ENCODE measurements at places on chromosomes 7 and 10.

DNA sequence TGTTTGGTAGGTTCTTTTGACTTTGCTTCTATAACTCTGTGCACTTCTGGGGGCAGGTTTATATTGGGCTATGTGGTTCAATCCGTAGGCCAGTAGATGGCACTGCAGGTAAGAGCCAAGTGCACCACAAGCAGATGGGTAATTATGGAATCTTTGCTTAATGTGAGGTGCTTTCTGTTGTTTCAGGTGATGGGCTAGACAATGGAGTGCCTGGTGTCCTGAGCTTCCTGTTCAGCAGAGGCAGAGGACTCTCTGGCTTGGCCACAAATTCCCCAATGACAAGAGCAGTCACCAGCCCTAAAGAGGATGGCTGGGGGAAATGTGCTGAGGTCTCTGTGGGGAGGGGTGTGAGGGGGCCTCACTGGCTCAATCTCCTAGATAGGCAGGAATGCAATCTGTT is 455.0 kb downstream of the CCSER2 start:
- DNase-seq = no peak
- H3K4me1 ChIP-seq = no peaks in the 10 kb centered on the region
- no peak overlapping the region for H3K27ac ChIP-seq
- H3K4me3 ChIP-seq = no peak overlapping the region
- no peaks in the 10 kb centered on the region for H3K27me3 ChIP-seq

DNA sequence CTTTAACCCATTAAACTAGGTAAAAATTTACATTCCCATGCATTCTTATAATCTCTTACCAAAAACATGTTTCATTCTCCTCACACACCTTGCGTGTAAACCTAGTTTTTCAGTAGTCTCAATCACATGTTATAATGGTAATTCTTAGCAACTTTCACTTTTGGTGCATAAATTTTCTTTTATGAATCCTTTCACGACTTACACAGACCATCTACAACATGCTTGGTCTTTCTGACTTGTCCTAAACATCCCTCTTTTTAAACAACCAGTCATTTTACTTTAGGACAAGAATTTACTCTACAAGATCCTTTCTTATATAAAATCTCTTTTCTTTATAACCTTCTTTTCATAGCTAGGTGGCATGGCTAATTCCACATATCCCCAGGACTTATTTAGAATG is 25.8 kb downstream of the FBXL13 start:
- H3K27me3 ChIP-seq = no peaks in the 10 kb centered on the region
- H3K4me1 ChIP-seq = no peaks in the 10 kb centered on the region
- no peak for DNase-seq
- no peak overlapping the region for H3K27ac ChIP-seq
- H3K4me3 ChIP-seq = no peak overlapping the region

DNA sequence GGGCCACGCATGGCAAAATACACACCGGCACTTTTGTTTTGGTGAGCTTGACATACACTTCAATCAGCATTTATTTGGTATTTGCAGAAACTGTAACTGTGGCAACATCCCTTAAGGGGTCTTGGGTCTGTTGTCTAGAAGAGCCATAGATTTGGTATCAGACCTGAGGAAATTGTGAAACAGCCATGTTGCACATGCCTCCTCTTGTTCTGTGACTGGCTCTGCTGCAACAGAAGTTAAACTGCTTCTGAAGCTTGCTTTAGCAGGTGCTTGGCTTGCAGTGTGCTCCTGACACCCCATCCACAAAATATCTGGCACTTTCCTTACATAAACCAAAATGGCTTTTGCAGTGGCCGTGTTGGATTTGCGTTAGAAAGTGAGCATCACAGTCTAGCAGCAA is 247.3 kb downstream of the GATA3 start:
- H3K27me3 ChIP-seq = peaks cover 2% of the 10 kb centered on the region
- no peak overlapping the region for H3K27ac ChIP-seq
- no peak for DNase-seq
- H3K4me3 ChIP-seq = no peak overlapping the region
- no peaks in the 10 kb centered on the region for H3K36me3 ChIP-seq

- H3K27me3 ChIP-seq = no peaks in the 10 kb centered on the region
- H3K4me3 ChIP-seq = no peak overlapping the region
- no peaks in the 10 kb centered on the region for H3K36me3 ChIP-seq
- no peaks in the 10 kb centered on the region for H3K4me1 ChIP-seq
- H3K27ac ChIP-seq = no peak overlapping the region
- no peak for DNase-seq
Observed at GRCh38 chr10:9081253-9081652, 1026.8 kb downstream of the GATA3 start.

DNA sequence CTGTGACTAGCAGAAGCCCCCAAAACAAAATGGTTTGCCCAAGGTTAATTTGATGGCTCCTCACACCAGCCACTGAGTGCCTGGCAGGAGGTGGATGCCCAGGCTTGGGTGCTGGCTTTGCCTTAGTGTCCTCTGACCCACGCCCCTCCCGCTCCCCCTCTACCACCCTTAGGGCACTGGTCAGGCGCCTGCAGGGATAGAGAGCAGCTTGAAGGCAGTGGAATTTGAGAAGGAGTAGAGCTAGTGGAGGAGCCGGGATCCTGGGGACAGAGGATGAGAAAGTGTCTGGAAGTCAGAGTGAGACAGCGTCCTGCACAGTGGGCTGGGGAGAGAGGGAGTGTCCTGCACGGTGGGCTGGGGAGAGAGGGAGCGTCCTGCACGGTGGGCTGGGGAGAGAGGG is 139.4 kb downstream of the DNAJB6 start:
- no peak overlapping the region for H3K4me3 ChIP-seq
- peaks cover 50% of the 10 kb centered on the region for H3K4me1 ChIP-seq
- no peaks in the 10 kb centered on the region for H3K27me3 ChIP-seq
- no peak overlapping the region for H3K27ac ChIP-seq
- H3K36me3 ChIP-seq = no peaks in the 10 kb centered on the region

DNA sequence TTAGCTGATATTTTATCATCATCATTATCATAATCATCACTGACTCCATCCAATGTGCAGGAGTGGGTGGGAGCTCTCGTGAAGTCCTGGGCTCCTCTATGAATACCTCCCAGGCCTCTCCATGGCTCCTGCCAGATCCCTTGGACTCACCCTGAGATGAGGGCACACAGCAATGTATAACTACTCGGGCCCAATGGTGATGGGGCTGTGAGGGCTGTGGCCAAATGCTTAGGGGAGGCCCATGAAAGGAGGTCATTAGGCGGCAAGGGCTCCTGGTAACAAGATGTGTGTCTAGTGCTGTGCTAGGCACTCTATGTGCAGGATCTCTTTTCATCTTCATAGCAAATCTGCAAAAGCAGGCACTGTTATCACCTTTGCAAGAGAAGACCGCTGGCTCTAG is 270.9 kb downstream of the GLRX3 start:
- H3K4me1 ChIP-seq = no peaks in the 10 kb centered on the region
- no peaks in the 10 kb centered on the region for H3K27me3 ChIP-seq
- H3K4me3 ChIP-seq = no peak overlapping the region
- no peak for DNase-seq
- no peak overlapping the region for H3K27ac ChIP-seq

DNA sequence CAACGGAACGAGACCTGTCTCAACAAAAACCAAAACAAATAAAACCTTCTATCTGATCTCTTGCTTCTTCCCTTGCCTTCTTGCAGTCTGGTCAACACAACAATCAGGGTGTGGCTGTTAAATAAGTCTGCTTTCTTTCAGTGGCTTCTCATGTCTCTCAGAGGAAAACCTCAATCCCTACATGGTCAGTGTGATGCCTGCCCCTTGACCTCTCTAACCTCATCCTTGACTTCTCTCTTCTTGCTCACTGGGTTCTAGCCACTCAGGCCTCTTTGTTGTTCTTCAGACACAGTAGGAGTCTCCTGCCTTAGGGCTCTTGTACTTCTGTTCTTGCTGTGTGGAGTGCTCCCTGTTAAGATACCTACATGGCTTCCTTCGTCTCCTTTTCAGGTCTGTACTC is 220.4 kb downstream of the SDHAF3 start:
- no peaks in the 10 kb centered on the region for H3K4me1 ChIP-seq
- no peak overlapping the region for H3K4me3 ChIP-seq
- no peak for DNase-seq

- H3K27me3 ChIP-seq = no peaks in the 10 kb centered on the region
- no peak overlapping the region for H3K4me3 ChIP-seq
- no peaks in the 10 kb centered on the region for H3K36me3 ChIP-seq
- no peak overlapping the region for H3K27ac ChIP-seq
- no peaks in the 10 kb centered on the region for H3K4me1 ChIP-seq
Observed at GRCh38 chr7:106608661-106609060, 52.3 kb downstream of the CCDC71L start.

DNA sequence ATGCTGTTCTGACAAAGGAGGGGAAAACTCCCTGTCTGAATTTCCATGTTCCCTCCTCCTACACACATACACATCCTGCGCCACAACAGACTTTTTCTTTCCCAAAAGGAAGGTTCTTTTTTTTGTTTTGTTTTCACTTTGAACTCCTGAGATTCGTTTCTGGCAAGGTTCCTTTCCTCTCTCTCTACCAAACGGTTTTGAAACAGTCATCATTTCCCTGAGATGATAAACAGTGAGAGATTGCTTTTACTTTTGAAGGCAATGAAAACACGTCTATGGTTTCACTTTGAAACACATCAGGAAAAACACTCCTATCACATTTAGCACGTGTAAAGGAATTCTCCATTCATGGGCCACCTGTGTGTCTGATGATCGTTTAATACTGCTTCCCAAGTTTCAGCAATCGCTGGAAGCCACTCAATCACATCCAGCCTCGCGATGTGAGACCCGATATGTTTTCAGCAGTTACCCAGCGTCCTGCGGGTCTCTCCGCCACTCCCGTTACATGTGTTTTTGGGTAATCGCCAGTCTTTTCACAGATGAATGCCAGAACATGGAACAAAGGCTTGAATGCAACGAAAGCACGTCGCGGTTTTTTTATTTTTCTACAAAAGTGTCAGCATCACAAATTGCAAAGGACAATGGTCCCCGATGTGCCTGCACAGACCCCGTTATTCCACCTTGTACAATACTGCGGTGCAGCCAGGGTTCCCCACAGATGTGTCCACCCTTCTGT is 62.8 kb upstream of the CUX1 start:
- peaks cover 15% of the 10 kb centered on the region for H3K27me3 ChIP-seq
- no peaks in the 10 kb centered on the region for H3K36me3 ChIP-seq
- no peak overlapping the region for H3K27ac ChIP-seq
- H3K4me1 ChIP-seq = peaks cover 2% of the 10 kb centered on the region
- DNase-seq = no peak
- peak overlapping the region; percentile 40 for H3K4me3 ChIP-seq

GRCh38 chr7:1567049-1567771 is 2.6 kb downstream of the PSMG3 start:
- H3K36me3 ChIP-seq = peaks cover 11% of the 10 kb centered on the region
- H3K27me3 ChIP-seq = no peaks in the 10 kb centered on the region
- H3K4me3 ChIP-seq = no peak overlapping the region
- no peak overlapping the region for H3K27ac ChIP-seq

DNA sequence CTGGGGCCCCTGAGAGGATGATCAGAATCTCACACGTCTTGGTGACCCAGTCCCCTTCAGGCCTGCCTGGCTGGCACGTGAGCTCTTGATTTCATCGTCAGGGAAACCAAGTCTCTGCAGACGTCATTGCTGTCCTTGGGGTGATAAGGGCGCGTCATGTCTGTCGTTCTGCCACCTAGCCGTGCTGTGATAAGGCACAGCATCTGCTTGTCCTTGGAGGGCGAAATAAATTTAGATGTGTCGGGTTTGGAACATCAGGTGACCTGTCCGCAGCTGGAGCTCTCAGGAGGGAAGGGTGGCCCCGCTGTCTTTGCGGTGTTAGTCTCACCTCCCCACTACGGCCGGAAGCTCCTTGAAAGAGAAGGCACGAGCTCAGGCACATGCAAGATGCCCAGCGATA is 129.2 kb downstream of the GRK5 start:
- no peak overlapping the region for H3K4me3 ChIP-seq
- H3K27ac ChIP-seq = no peak overlapping the region
- H3K36me3 ChIP-seq = peaks cover 12% of the 10 kb centered on the region
- H3K4me1 ChIP-seq = no peaks in the 10 kb centered on the region
- H3K27me3 ChIP-seq = no peaks in the 10 kb centered on the region

GRCh38 chr7:38463277-38464225 is 167.6 kb downstream of the AMPH start:
- H3K4me1 ChIP-seq = no peaks in the 10 kb centered on the region
- peak overlapping the region; percentile 38 for H3K27ac ChIP-seq
- DNase-seq = peak; percentile 49
- H3K36me3 ChIP-seq = no peaks in the 10 kb centered on the region
- no peaks in the 10 kb centered on the region for H3K27me3 ChIP-seq
- no peak overlapping the region for H3K4me3 ChIP-seq

GRCh38 chr7:132865366-132866143 is 216.3 kb downstream of the CHCHD3 start:
- H3K27me3 ChIP-seq = no peaks in the 10 kb centered on the region
- H3K4me3 ChIP-seq = no peak overlapping the region
- DNase-seq = no peak

- H3K4me1 ChIP-seq = no peaks in the 10 kb centered on the region
- no peaks in the 10 kb centered on the region for H3K27me3 ChIP-seq
Observed at GRCh38 chr7:107712025-107712424, 31.9 kb upstream of the CBLL1 start.

DNA sequence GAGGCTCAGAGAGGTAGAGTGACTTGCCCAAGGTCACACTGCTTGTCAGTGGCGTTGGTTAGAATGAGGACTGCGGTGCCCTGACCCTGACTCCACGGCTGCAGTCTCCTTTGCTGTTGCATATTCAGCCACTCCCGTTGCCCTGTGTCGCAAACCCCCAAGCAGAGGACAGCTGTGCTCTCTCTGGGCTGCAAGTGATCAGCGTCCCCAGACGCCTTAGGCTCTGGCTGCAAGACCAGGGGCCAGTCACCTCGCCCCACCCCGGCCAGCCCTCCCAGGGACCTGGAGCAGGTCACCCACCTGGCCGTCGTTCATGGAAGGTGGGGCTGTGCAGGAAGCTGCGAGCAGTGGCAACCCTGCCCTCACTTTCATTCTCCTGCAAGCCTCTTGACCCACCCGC is 51.7 kb upstream of the NANOS1 start:
- H3K27me3 ChIP-seq = peaks cover 27% of the 10 kb centered on the region
- no peak overlapping the region for H3K27ac ChIP-seq
- DNase-seq = no peak
- no peak overlapping the region for H3K4me3 ChIP-seq
- H3K4me1 ChIP-seq = no peaks in the 10 kb centered on the region

DNA sequence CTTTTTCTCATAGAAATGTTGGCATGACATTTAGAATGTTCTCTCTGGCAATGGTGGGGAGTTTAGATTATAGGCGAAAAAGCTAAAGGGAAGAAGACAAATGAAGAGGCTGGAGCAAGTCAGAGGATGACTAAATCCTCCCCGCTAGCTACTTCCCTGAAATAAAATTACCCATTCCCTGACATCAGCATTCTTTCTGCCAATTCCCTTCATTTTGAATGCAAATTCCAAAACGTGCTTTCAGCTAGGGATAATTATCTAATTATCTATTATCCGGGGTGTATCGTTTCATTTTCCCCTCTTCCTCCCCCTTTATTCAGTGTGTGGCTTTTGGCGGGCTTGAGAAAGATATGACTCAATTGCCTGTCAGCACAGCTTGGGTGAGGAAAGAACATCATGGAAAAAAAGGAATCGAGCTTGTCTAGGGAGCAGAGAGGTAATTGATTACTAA is 672.3 kb downstream of the TNS3 start:
- H3K36me3 ChIP-seq = no peaks in the 10 kb centered on the region
- DNase-seq = no peak
- no peaks in the 10 kb centered on the region for H3K27me3 ChIP-seq
- no peak overlapping the region for H3K4me3 ChIP-seq

All from T-cell (primary cell).